Hindlimb muscle (tissue), 1 donor: ENCODE measurements at places on chromosomes 4 and X. TPM values are rescaled to one million over a fixed set of nuclear protein-coding genes. Genes with fewer than 3 reads are reported as not detected.

- DNase-seq, result no peak
Measured at GRCh38 chr4:182294451-182294850, 51.2 kb downstream of the TENM3 start.

GRCh38 chrX:38327775-38328081, 419 bp upstream of the RPGR start:
- no peak for DNase-seq

GRCh38 chrX:70398899-70399298, 24.2 kb upstream of the GDPD2 start:
- no peak for DNase-seq

- peak; percentile 4 for DNase-seq
Measured at GRCh38 chr4:156391325-156391653, 437.6 kb upstream of the CTSO start.

DNA sequence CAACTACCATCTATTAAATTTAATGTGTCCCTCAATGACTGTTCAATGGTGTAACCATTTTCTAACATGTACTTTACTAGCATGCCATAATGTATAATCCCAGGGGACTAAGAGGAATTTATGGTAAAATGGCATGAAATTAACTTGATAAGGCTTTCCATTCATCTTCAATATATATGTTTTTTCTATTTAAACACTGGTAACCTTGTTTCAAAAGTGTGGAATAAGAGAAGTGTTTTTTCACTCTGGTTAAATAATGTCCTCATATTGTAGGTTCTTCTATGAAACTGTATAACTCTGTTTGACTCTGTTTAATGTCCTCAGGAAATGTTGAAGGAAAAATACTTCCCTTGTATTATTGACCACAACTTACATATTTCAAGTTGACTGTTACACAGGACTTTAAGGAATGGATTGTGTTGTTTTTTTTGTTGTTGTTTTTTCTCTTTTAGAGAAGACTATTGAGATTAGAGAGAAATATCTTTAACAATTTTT, 113.8 kb upstream of the ARSJ start:
- DNase-seq, result no peak

- DNase-seq, result no peak
Measured at GRCh38 chr4:154039435-154040343, 250.8 kb upstream of the SFRP2 start.

DNA sequence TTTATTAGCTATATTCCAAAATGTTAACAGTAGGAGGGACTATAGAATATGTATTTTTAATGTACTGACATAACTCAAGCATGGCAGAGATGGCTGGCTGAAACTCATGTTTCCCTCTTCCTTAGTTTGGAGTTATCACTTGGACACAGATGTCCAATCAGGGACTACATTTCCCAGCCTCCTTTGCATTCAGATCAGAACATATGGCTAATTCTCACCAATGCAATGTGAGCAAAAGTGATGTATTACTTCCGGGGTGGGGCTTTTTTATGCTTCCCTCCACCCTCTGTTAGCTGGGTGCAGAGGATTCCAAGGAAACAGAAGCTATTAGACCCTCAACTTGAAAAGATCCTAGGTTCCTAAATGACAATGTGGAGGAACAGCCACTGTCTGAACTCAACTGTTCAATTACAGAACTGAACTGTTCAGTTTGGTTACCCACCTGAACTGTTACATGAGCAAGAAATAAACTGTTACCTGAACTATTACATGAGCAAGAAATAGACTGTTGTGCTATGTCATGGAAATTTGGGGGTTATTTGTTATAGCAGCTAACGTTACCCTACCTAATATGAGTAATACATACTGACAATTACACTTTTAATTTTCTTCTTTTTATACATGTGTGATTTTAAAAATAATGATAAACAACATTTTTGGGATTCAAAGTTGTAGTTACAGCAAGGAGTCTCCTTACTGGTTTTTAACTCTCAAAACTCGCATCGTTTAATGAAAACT, 29.6 kb upstream of the ERVMER34-1 start:
- DNase-seq, result no peak

GRCh38 chr4:80229128-80229527, 31.8 kb downstream of the PRDM8 start:
- DNase-seq, result no peak

DNA sequence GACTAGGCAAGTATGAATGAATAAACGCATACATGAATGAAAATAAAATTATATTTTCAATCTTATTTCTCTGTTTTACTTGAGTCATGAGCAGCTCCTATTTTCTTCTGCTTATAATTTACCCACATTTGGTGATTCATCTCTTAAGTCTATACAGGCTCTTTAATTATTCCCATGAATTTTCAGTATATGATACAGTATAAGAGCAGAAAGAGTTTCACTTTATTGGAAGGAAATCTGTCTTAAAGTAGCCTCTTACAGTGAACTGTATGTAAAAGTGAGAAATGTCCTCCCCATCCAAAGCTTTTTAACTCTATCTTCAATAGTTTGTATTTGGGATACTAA, 50.8 kb downstream of the TMEM165 start:
- DNase-seq, result no peak

DNA sequence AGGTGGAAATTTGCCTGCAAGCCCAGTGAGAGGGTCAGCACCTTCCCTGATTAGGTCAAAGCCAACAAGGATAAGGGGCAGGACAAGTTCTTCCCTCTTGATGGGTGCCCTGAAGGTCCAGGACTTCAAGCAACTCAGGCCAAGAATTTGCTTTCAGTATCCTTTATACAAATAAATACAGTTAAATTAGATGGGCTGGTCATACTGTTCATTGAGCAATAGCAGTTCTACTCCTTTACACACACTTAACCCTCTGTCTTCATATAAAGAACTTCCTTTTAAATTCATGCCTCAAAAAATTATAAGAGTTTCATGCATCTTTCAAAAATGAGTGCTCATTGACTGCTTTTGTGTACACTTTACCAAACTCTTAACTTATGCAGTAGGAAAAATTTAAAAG, 392.0 kb downstream of the SPRY1 start:
- no peak for DNase-seq

The ZNF630 gene
- 2.4 TPM for polyA plus RNA-seq

The GAK gene
- 43.2 TPM for polyA plus RNA-seq

The ARMCX2 gene
- polyA plus RNA-seq, result 131 TPM

The F11 gene
- not detected for polyA plus RNA-seq

The USP26 gene
- polyA plus RNA-seq, result not detected
